ENCODE measurements at places on chromosomes 4 and X.

DNA sequence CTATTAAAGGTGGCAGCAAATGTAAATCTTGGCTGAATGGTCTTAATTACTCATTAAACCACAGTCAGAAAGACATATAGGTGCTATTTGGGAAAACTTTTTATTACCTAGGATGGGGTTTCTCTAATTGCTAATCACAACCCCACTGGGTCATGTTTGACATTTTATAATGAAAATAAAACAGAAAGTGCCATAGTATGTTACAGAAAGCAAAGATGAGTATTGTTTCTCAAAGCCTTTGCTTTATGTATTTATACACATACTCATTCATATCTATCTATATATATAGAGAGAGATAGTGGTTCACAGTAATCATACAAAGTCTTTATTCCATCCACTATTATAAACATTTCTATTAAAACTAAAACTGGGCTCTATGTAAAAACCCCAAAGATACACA lies 18.2 kb downstream of the TMEM184C start:
- no peak for DNase-seq

DNA sequence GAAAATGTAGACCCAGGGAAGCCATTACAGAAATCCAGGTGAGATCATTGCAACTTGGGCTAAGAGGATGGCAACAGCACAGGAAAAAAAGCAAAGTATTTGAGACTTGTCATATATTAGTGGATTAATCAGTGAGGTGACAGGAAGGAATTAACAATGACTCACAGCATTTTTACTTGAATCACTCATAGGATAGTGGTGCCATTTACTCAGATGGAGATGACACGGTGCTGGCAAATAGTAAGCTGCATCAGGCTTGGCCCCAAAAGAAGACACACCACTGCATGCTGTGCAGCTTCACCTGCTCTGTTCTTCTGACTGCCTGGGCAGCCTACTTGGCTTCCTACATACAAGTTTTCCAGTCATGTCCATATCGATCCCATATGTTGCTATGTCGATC lies 144.8 kb downstream of the FRYL start:
- no peak for DNase-seq

- DNase-seq: no peak
Observed at GRCh38 chr4:112860830-112861690, 188.4 kb upstream of the ANK2 start.

DNA sequence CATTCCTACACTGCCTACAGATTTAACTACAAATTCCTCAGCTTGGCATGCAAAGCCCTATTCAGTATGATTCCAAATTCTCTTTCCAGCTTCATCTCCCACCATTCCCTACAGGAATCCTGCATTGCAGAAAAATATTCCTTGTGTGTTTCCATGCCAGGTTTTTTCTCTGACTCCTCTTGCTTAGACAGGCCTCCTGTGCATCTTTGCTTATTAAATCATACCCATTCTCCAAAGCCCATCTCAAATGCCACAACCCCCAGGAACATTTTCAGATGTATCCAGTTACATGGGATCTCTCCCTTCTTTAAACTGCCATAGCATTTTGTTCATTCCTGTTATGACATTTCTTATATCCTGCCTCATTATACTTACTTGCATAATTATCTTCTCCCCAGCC lies 106.4 kb upstream of the GRIA3 start:
- DNase-seq: no peak

GRCh38 chr4:80875642-80876041 lies 154.9 kb upstream of the BMP3 start:
- DNase-seq: no peak

- no peak for DNase-seq
Observed at GRCh38 chr4:123345137-123345934, 51.3 kb upstream of the SPRY1 start.

DNA sequence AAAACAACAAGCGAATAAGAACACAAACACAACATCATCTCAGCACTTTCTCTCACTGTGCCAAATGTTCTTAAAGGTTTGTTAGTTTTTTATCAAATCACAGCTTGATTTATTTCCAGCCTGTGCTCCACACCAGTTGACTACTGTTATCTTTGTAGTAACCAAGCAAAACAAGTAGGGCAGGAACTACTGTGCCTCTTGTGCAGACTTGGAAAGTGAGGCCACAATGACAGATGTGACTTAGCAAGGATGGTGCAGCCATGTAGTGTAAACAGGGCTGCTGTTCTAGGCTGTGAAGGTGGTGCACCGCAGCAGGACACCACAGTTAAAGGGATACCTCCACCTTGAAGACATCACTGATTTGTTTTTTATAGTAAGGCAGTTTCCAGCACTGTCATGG lies 170.0 kb downstream of the IL1RAPL1 start:
- DNase-seq: no peak

DNA sequence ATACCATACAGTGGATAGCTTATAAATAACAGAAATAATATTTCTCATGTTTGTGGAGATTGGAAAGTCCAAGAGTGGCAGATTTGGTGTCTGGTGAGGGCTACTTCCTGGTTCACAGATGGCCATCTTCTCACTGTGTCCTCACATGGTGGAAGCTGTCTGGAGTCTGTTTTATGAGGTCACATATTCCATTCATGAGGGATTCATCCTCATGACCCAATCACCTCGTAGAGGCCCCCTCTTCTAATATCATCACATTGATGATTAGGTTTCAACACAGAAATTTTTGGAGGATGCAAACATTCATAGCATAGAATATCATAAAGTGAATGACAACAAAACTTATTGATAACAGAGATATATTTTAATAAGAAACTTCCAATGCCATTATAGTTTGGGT lies 568.0 kb downstream of the STIM2 start:
- no peak for DNase-seq

DNA sequence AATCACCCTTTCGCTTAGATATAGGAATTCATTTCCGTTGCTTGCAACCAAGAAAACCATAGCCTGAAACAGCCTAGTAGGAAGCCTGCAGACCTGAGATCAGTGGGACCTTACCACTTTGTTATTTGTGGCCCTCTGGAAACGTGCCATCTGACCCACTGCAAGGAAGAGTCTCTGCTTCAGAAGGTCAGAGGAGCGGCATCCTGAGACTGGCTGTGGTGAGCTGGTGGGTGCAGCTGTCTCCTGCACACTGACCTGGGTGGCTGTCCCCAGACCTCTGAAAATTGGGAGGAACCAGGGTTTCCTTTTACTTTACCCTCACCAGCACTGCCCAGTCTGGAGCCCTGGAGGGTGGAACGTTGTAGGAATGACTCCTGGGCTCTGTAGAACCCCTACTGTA lies 18.2 kb downstream of the SHROOM2 start:
- no peak for DNase-seq
